ENCODE measurements at places on chromosomes 4 and X. TPM values are rescaled to one million over a fixed set of nuclear protein-coding genes. Genes with fewer than 3 reads are reported as not detected.

DNA sequence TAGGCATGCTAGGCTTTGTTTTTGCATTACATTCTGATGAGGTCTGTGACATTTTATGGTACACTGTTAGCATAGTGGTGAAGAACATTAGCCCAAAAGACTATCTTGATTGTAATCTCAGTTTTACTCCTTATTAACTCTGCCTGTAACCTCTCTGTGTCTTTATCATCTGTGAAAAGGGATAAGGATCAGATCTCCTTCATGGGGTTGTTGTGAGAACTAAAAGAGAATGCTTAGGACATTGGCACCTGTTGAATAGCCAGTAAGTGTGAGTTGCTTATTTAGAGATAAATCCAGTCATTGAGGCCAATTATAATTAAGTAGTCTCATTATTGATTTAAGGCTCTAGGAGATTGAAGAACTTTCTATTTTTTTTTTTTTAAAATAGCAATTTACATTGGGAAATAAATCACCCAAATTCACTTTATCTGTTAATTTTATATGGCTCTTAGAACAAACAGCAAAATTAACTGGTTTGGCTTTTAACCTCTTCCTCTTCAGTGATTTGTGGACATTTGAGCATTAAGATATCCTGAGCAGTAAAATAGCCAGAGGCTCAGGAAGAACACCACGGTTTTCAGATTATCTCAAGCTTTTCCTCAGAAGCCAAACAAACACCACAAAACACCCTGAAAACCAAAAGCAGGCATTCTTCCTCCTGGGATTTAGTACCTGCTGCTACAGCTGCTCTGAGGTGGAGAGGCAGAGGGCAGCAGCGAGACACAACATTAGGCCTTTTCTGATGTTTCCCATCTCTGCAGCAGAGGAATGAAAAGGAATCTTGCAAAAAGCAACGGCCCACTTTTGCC, 192.9 kb downstream of the ARHGAP10 start:
- DNase-seq, result peak; percentile 47
- H3K4me1 ChIP-seq, result no peaks in the 10 kb centered on the region
- H3K36me3 ChIP-seq, result no peaks in the 10 kb centered on the region
- no peaks in the 10 kb centered on the region for H3K27me3 ChIP-seq
- no peak overlapping the region for H3K27ac ChIP-seq

GRCh38 chrX:28966331-28966730, 379.1 kb downstream of the IL1RAPL1 start:
- H3K36me3 ChIP-seq, result no peaks in the 10 kb centered on the region
- no peaks in the 10 kb centered on the region for H3K27me3 ChIP-seq
- no peaks in the 10 kb centered on the region for H3K4me1 ChIP-seq
- H3K27ac ChIP-seq, result no peak overlapping the region
- no peak for DNase-seq

Gene TMPRSS11A
- not detected for total RNA-seq

- H3K27me3 ChIP-seq, result no peaks in the 10 kb centered on the region
- H3K4me3 ChIP-seq, result no peak overlapping the region
- DNase-seq, result no peak
- H3K4me1 ChIP-seq, result peaks cover 15% of the 10 kb centered on the region
- no peaks in the 10 kb centered on the region for H3K36me3 ChIP-seq
- H3K27ac ChIP-seq, result no peak overlapping the region
Observed at GRCh38 chr4:176321589-176321988, 1.8 kb downstream of the SPCS3 start.

GRCh38 chrX:104502460-104502859, 63.5 kb upstream of the IL1RAPL2 start:
- H3K36me3 ChIP-seq, result no peaks in the 10 kb centered on the region
- H3K27me3 ChIP-seq, result no peaks in the 10 kb centered on the region
- no peak for DNase-seq
- no peak overlapping the region for H3K27ac ChIP-seq

- H3K27ac ChIP-seq, result no peak overlapping the region
- H3K4me1 ChIP-seq, result no peaks in the 10 kb centered on the region
- no peak overlapping the region for H3K4me3 ChIP-seq
- H3K36me3 ChIP-seq, result no peaks in the 10 kb centered on the region
- H3K27me3 ChIP-seq, result no peaks in the 10 kb centered on the region
- no peak for DNase-seq
Observed at GRCh38 chr4:59094505-59094904, 1984.3 kb upstream of the IGFBP7 start.

DNA sequence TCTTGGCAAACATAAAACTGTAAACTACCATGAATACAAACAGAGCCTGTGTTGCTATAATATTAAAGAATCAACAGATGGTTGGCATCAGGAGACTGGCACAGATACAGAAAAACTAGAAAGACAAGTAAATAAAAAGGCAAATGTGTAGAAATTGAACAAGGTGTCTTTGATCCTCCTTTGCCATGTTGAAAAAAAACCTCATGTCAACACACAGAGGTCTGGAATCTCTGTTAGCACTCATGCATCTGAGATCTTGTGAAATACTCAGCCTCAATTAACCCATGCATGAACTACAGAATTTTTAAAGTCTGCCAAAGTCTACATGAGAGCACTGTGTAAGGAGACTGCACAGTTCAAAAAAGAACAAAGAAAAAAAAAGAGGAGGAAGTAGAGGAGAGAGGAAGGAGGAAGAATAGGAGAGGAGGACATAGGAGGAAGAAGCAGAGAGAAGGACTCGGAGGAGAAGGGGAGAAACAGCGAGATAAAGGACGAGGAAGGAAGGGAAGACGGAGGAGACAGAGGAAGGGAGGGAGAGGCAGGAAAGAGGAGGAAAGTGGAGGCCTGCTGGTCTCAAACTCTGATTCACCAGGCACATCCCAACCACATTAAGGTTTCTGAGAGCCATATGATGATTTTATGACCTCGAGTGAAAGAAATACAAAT, 52.8 kb downstream of the PRDM5 start:
- no peak overlapping the region for H3K27ac ChIP-seq
- H3K36me3 ChIP-seq, result no peaks in the 10 kb centered on the region
- DNase-seq, result no peak
- H3K4me3 ChIP-seq, result no peak overlapping the region
- H3K27me3 ChIP-seq, result no peaks in the 10 kb centered on the region

Gene ADH1A
- 0.31 TPM for total RNA-seq

- no peak for DNase-seq
- H3K36me3 ChIP-seq, result no peaks in the 10 kb centered on the region
- no peak overlapping the region for H3K4me3 ChIP-seq
- H3K4me1 ChIP-seq, result no peaks in the 10 kb centered on the region
- no peak overlapping the region for H3K27ac ChIP-seq
Observed at GRCh38 chr4:77699731-77700210, 94.2 kb downstream of the CXCL13 start.

DNA sequence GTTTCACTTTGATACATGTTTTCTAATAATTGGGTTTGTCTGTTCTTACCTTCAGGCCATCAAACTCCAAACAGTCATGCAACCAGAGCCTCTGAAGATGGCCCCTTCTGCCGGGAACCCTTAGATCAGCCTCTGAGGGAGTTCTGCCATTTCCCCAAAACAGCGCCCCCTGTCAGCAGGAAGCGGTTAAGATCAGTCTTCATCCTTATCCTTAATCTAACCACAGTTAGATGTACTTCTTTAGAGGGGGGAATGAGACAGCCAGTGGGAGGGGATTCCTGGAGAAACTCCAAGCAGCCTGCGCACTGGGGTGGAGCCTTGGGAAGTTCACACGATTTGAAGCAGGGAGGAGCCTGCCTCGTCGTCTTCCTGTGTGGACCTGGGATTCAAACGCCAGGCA, 185.4 kb downstream of the INPP4B start:
- H3K4me1 ChIP-seq, result no peaks in the 10 kb centered on the region
- no peaks in the 10 kb centered on the region for H3K27me3 ChIP-seq
- H3K4me3 ChIP-seq, result no peak overlapping the region
- no peak overlapping the region for H3K27ac ChIP-seq
- DNase-seq, result peak; percentile 26
- H3K36me3 ChIP-seq, result no peaks in the 10 kb centered on the region

Gene GALNTL6
- 6.2 TPM for total RNA-seq

GRCh38 chrX:29257521-29257920, 670.3 kb downstream of the IL1RAPL1 start:
- no peak overlapping the region for H3K27ac ChIP-seq
- H3K27me3 ChIP-seq, result no peaks in the 10 kb centered on the region
- H3K4me1 ChIP-seq, result no peaks in the 10 kb centered on the region

DNA sequence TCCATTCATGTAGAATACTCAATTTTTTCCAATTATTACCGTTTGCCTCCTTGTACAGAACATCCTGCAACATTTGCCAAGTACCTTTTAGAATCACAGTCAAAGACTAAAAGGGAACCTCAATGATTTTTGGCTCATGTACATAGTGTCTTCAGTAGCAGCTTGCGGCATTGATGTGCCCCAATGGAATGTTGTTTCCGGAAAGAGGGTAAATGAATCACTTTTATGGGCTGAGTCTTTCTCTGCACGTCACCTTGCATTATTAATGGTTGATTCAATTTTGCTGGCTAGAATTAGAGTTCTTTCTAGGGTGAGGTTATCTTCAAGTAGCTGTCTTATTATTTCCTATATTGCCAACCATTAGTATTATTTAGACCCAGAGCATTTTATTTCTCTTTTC, 116.9 kb upstream of the GABRA2 start:
- no peaks in the 10 kb centered on the region for H3K27me3 ChIP-seq
- no peak for DNase-seq
- H3K4me1 ChIP-seq, result no peaks in the 10 kb centered on the region
- H3K27ac ChIP-seq, result no peak overlapping the region

- no peaks in the 10 kb centered on the region for H3K4me1 ChIP-seq
- no peak for DNase-seq
- no peaks in the 10 kb centered on the region for H3K36me3 ChIP-seq
- H3K4me3 ChIP-seq, result no peak overlapping the region
Observed at GRCh38 chrX:124573468-124573867, 227.1 kb downstream of the SH2D1A start.

DNA sequence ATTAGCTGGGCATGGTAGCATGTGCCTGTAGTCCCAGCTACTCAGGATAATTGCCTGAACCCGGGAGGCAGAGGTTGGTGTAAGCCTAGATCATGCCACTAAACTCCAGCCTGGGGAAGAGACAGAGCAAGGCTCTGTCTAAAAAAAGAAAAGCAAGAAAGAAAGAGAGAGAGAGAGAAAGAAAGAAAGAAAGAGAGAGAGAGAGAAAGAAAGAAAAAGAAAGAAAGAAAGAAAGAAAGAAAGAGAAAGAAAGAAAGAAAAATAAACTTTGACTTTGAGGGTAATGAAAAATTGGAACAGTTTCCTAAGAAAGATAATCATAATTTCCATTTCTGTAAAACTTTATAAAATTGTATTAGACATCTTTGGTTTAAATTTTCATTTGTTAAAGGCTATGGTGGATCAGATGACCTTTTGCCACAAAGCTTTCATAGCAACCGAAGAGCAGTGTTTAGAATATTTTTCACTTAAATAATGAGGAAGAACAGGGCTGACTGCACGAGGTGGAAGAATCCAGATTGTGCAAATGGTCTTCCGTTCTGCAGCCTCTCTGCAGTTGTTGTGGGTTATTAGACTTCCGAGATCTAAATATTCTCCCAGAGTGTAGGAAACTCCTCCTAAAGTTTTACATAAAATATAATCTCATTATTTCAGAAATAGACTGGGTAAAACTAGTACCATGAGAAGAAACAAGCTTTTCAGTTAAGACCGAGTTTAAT, 55.9 kb downstream of the RBM47 start:
- H3K36me3 ChIP-seq, result no peaks in the 10 kb centered on the region
- H3K4me1 ChIP-seq, result peaks cover 27% of the 10 kb centered on the region
- H3K27me3 ChIP-seq, result no peaks in the 10 kb centered on the region
- DNase-seq, result no peak
- no peak overlapping the region for H3K4me3 ChIP-seq

DNA sequence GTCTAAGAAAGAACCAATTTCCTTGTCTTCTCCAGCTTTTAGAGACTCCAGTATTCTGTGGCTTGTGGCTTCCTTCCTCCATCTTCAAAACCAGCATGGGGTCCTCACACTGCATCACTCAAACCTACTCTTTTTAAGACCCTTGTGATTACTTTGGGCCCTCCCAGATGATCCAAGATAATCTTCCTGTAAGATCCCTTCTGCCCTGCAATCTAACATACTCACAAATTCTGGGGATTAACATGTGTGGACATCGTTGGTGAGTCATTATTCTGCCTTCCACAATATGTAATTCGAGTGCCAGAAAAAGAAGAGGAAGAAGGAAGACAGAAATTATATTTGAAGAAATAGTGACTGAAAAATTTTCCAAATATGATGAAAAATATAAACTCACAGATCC, 47.9 kb downstream of the BEND4 start:
- H3K36me3 ChIP-seq, result no peaks in the 10 kb centered on the region
- no peaks in the 10 kb centered on the region for H3K27me3 ChIP-seq
- H3K4me3 ChIP-seq, result no peak overlapping the region
- H3K4me1 ChIP-seq, result no peaks in the 10 kb centered on the region
- H3K27ac ChIP-seq, result no peak overlapping the region

GRCh38 chr4:155559915-155560314, 106.7 kb upstream of the GUCY1A1 start:
- H3K4me3 ChIP-seq, result no peak overlapping the region
- DNase-seq, result no peak
- H3K27ac ChIP-seq, result no peak overlapping the region
- no peaks in the 10 kb centered on the region for H3K36me3 ChIP-seq
- no peaks in the 10 kb centered on the region for H3K27me3 ChIP-seq
- H3K4me1 ChIP-seq, result no peaks in the 10 kb centered on the region

GRCh38 chr4:135492439-135492838, 1290.8 kb upstream of the PABPC4L start:
- no peak overlapping the region for H3K27ac ChIP-seq
- H3K4me3 ChIP-seq, result no peak overlapping the region
- no peaks in the 10 kb centered on the region for H3K27me3 ChIP-seq
- H3K36me3 ChIP-seq, result no peaks in the 10 kb centered on the region
- H3K4me1 ChIP-seq, result no peaks in the 10 kb centered on the region

Gene PASD1
- 31.1 TPM for total RNA-seq

- H3K36me3 ChIP-seq, result no peaks in the 10 kb centered on the region
Observed at GRCh38 chr4:48337731-48338130, 3.6 kb upstream of the SLAIN2 start.

DNA sequence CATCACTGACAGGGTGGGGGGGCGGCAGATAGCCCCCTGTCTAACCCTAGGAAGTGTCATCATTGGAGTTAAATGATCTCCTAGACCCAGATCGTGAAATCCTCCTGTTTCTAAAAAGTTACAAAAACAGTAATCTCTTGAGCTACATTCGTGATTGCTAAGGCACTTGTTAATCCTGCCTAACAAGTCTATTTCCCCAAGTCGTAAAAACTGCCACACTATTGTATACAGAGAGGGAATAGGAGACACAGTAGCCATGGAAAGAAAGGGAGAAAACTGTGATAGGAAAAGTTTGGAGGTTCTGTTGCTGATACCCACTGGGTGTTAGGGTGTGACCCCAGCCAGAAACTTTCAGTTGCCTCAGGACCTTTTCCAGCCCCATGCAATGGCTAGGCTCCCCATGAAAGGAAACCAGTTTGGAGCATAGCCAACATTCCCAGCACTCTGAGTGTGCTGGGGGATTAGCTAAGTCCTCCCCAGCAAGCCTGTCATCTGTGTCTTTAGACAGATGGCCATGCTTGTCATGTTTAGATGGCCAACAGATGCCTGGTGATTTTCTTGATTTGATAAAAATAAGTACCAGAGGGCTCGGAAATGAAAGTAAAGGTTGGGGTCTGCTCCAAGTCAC, 63.3 kb upstream of the ANXA10 start:
- no peaks in the 10 kb centered on the region for H3K27me3 ChIP-seq
- no peaks in the 10 kb centered on the region for H3K36me3 ChIP-seq
- H3K4me1 ChIP-seq, result no peaks in the 10 kb centered on the region
- no peak overlapping the region for H3K27ac ChIP-seq
- H3K4me3 ChIP-seq, result no peak overlapping the region

Gene TLR6
- 1.2 TPM for total RNA-seq

- H3K4me1 ChIP-seq, result no peaks in the 10 kb centered on the region
- no peaks in the 10 kb centered on the region for H3K27me3 ChIP-seq
- H3K4me3 ChIP-seq, result no peak overlapping the region
- no peak for DNase-seq
Observed at GRCh38 chr4:182062936-182063335, 180.3 kb upstream of the TENM3 start.

- H3K4me1 ChIP-seq, result no peaks in the 10 kb centered on the region
- H3K4me3 ChIP-seq, result no peak overlapping the region
- no peaks in the 10 kb centered on the region for H3K36me3 ChIP-seq
Observed at GRCh38 chr4:119087656-119088055, 48.0 kb upstream of the MYOZ2 start.

Gene TCEANC
- total RNA-seq, result 4.8 TPM
